Stimulated activated CD8-positive, alpha-beta memory T cell treated with anti-CD3 and anti-CD28 coated beads, Interleukin-12 subunit alpha, Interleukin-12 subunit beta, amount 100 ng/mL, for 4 hours (primary cell): ENCODE measurements at places on chromosomes 3 and 15.

DNA sequence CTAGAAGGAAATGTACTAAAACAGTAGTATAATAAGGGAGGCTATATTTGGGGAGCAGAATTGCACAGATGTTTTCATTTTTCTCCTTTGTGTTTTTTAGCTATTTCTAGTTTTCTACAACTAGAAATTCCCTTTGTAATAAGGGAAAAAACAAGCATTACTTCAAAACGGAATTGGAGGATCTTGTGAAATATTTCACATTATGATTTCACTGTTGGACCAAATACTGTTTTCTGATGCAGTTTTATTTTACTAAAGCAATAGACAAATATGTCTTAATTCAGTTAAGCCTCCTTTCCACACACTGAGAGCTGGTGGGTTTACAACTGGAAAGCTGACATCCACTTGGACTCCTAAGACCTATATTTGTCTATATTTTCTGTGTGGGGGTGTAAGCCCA lies 7.3 kb downstream of the CCR1 start:
- no peak for DNase-seq

- no peak for DNase-seq
Observed at GRCh38 chr3:35785234-35785888, 146.0 kb downstream of the ARPP21 start.

DNA sequence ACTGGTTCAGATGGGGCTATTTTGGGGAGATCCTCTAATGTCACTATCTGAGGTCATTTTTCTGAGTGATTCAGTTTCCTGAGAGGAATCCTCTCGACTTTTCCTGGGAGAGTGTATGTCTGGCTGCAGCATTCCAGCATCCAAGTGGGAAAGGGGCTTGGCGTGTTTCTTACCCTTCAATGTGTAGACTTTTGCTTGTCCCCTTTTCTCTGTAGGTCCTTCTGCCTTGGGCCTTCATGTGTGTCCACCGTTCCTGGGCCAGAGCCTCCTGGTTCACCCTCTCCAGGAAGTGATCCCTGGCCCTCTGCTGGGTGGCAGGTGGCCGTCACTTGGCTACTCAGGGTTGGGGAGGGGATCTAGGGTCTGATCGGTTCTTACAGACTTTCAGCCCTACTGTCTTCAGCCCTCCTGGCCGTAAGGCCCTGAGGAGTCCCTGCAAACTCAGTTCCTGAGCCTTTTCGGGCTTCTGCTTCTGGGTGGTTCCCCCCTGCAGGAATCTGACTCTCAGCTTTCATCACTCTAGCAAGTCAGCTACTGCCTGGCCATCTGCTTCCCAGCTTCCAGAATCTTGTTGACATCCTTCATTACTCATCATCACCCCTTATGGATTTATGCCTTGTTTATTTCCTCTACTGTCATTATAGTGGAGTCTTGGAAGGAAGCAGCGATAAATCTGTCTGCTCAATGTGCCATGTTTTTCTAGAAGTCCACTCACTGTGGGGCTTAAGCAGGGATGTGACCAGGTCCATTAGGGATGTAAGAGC lies 36.5 kb downstream of the GOLGA6L10 start:
- no peak for DNase-seq

- no peak for DNase-seq
Observed at GRCh38 chr3:170007031-170007663, 30.6 kb upstream of the GPR160 start.

DNA sequence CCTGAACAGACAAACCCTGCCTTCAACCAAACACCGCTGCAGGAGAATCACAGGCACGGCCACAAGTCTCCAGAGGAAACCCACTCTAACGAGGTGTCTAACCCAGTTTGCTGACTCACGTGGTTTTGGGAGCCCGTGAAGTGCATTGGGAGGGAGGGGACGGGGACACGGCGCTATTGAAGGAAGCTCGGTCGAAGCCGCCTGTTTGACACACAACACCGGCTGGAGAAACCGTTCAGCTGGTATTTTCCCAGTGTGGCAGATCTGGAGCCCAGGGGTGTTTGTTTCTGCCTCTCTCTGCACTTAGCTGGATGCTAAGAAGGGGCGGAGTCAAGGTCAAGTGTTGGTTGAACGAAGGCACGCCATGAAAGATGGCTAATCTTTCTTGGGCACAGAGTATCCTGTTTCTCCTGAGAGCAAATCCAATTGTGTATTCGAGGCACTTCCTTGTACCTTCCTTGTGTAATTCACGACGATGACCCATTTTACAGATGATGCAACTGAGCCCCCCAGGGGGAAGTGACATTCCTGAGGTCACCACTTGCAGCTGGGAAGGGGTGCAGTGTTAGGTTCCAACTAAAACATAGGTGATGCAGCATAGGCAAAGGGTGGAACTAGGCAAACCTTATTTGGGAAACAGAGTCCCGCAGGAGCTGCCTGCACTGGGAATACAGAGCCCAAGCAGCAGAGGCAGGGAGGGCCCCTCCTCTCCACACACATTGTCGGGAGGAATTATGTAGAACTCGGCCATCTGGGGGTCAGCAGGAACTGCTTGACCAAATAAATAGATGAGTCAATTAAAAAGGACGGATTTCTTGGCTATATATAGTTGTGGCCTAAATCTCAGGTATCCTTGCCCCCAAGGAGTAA lies 22.5 kb downstream of the SLC6A6 start:
- DNase-seq = no peak

GRCh38 chr3:172046268-172046915 lies 7.0 kb downstream of the FNDC3B start:
- no peak for DNase-seq

DNA sequence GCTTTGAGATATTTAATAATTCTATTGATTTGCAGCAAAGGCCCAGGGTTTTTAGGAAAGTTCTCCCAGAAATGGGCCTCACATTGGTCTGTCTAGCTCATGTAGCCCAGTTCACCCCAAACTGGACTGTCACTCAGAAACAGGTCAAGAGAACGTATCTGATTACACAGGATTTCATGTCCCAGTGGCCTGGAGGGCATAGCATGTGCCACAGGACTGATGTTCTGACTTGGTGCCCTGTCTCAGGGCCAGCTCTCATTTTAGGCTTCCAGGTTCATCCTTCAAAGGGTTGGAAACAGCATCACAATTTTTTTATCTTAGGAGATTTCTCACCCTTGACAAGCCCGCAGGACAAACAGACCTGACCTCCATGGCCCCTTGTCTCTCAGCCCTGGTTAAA lies 398.4 kb upstream of the AZI2 start:
- DNase-seq = no peak

GRCh38 chr15:45773149-45773548 lies 138.3 kb downstream of the SQOR start:
- DNase-seq = no peak
